ENCODE measurements at places on chromosomes 7 and 10. TPM values are rescaled to one million over a fixed set of nuclear protein-coding genes. Genes with fewer than 3 reads are reported as not detected.

GRCh38 chr10:129761197-129761972 lies 202.7 kb downstream of the EBF3 start:
- H3K27me3 ChIP-seq = no peaks in the 10 kb centered on the region
- no peaks in the 10 kb centered on the region for H3K36me3 ChIP-seq
- no peaks in the 10 kb centered on the region for H3K4me1 ChIP-seq

DNA sequence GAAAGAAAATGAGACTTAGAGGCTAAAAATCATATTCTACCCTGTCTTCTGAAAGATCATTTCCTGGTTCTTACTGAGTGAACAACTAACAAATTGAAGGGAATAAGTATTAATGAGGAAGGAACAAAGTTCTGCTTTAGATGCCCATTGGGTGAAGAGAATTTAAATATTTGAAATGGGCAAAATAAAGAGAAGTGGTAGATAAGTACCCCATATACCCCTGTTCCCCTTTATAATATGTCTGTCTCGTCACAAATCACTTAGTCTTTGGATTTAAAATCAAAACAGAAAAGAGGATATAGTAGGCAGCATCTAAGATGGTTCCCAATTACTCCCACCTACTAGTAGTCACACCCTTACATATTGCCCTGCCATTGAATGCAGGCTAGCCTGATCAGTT lies 13.2 kb downstream of the TES start:
- no peaks in the 10 kb centered on the region for H3K36me3 ChIP-seq
- H3K4me3 ChIP-seq = no peak overlapping the region
- no peak overlapping the region for H3K27ac ChIP-seq
- no peak for DNase-seq
- H3K27me3 ChIP-seq = no peaks in the 10 kb centered on the region

GRCh38 chr10:114017873-114018272 lies 25.8 kb upstream of the ADRB1 start:
- H3K4me3 ChIP-seq = no peak overlapping the region
- DNase-seq = no peak
- no peak overlapping the region for H3K27ac ChIP-seq
- no peaks in the 10 kb centered on the region for H3K27me3 ChIP-seq
- H3K4me1 ChIP-seq = no peaks in the 10 kb centered on the region

DNA sequence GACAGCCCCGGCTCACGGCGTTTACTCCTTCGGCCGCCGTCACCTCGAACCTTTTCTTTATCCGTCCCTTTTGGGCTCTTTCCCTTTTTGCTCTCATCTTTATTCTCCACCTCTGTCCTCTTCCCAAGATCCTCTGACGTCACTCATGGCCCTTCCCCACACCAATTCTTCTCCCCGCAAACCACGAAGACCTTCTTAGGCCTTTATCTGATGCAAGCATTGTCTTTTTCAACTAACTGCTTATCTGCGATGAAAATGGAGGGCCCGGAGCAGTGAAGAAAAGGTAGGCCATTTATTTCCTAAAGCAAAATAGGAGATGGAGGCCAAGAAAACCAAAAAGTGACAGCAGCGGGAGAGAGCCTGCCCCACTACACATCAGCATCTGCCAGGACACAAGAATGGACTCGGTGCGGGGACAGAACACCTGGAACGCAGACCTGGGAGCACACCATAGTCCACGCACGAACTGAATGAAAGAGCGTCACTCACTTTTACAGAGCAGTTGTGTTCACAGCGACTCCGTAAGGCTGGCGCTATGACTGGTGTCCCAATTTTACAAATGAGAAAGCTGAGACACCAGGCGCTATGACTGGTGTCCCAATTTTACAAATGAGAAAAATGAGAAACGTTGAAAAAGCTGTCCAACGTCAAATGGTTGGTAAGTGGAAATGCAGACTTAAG lies 45.3 kb downstream of the ZNF777 start:
- H3K36me3 ChIP-seq = no peaks in the 10 kb centered on the region
- H3K4me1 ChIP-seq = no peaks in the 10 kb centered on the region
- DNase-seq = no peak

GRCh38 chr10:8852546-8852945 lies 798.1 kb downstream of the GATA3 start:
- H3K27me3 ChIP-seq = no peaks in the 10 kb centered on the region
- DNase-seq = no peak
- H3K4me3 ChIP-seq = no peak overlapping the region
- no peaks in the 10 kb centered on the region for H3K36me3 ChIP-seq
- H3K4me1 ChIP-seq = no peaks in the 10 kb centered on the region

SORCS1 gene
- 0.23 TPM for total RNA-seq

CCDC3 gene
- 10.2 TPM for total RNA-seq

C10orf105 gene
- 0.52 TPM for total RNA-seq
